RKO (cell line): ENCODE measurements at places on chromosomes 5 and 9.

- DNase-seq: peak; percentile 28
Observed at GRCh38 chr9:112569186-112569585, 82.6 kb downstream of the KIAA1958 start.

GRCh38 chr5:126052120-126052519 lies 371.1 kb upstream of the GRAMD2B start:
- no peak for DNase-seq

DNA sequence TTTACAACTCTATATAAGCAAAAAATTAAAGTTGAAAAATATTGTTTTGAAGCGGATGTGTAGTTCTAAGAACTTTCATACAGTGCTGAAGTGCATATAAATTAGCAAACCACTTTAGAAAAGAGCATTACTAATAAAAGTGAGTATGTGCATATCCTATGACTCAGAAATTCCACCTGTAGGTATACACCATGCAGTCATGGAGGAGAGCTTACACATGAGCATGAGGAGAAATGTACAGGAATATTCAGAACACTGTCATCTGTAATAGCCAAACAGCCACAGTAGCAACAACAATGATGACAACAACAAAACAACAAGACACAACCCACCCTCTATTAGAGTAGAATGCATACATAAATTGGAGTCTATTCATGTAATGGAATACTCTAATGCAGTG lies 138.2 kb upstream of the ARRDC3 start:
- peak; percentile 82 for DNase-seq

DNA sequence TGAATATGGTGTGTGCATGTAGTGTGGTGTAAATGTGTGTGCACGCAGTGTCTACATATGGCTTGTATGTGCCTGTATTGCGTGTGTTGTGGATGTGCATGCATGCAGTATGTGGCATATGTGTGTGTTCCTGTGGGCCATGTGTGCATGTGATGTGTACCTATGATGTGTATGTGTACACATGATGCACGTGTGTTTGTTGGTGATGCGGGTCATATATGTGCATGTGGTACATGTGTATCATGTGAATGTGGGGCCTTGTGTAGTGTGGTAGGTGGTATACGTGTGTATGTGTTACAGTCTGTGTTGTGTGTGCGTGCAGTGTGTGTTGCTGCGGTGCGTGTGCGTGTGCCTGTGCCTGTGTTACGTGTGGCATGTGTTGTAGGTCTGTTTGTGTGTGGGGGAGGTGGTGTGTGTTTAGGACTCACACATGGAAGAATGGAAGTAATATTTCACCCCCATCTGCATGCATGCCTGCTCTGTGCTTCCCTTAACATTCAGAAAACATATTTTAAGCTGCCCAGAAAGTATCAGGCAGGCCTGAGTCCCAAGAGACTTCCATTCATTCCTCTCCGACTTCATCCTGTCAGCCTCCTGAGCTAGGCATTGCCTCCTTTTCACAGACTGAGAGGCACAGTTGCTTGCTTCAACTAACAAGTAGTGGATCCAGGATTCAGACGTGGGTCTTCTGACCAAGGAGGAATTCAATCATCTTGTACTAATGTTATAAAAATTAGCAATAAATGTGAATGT lies 55.4 kb upstream of the RUFY1 start:
- DNase-seq: no peak

DNA sequence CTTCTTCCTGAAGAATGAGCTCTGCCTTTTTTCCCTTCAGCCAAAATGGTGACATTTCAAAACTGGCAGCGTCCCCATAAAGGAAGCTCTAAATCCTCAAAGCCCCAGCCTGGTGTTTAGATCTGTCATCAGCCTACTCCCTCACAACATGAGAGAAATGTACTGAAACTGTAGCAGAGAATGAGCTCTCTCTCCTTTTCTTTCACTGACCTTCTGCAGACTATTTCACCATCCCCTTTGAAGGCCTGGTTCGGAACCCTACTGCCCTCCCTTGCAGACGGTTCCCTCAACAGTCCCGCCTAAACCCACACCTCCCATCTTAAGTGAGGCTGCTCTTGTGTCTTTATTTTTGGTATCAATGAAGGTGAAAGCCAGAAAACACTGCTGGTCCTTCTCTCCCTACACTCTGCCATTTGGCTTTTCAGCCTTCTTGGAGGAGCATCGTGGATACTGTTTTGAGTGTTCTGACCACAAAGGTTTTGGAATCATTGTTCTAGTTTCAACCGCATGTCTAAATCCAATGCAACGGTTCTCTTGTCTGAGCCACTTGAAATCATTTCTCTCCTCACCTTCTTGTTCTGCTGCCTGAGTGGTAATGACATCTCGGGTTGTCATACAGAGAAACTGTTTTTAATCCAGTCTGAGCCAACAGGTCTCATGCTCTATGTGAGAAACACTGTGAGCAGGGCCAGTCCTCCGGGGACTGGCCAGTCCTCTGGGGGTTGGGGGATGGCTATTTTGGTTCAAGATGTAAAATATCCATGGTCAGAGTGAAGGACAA lies 39.0 kb downstream of the ITK start:
- no peak for DNase-seq

- DNase-seq: peak; percentile 90
Observed at GRCh38 chr9:72362680-72363139, 2.3 kb downstream of the ZFAND5 start.

DNA sequence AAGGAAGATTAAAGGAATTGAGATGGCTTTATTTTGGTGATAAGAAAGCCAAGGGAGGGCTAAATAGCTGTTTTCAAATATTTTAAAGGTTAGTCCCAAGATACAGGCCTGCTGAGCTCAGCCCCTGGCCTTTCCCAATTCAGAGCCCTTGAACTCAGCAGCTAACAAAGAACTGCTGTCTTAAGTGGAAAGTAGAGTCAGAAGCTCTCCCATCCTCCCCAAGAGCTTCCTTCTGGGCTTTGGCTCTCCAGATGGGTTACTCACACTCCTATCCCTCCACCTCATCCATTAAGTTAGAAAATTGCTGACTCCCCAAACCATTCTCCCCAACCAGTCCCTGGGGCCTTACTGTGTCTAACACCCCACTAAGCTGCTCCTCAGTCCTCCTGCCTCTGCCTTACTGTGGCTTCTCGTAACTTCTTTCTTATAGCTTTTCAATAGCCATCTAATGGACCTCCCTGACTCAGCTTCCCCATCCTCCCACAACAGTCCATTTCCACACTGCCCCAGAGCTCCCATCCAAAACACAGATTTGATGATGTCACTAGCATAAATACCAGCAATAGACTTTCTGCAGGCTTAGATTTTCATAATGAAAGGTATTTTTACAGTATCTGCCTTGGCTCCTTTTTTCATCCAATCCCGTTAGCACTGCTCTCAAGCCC lies 239.1 kb downstream of the ENC1 start:
- DNase-seq: no peak

GRCh38 chr9:84822589-84823233 lies 153.2 kb downstream of the NTRK2 start:
- no peak for DNase-seq

DNA sequence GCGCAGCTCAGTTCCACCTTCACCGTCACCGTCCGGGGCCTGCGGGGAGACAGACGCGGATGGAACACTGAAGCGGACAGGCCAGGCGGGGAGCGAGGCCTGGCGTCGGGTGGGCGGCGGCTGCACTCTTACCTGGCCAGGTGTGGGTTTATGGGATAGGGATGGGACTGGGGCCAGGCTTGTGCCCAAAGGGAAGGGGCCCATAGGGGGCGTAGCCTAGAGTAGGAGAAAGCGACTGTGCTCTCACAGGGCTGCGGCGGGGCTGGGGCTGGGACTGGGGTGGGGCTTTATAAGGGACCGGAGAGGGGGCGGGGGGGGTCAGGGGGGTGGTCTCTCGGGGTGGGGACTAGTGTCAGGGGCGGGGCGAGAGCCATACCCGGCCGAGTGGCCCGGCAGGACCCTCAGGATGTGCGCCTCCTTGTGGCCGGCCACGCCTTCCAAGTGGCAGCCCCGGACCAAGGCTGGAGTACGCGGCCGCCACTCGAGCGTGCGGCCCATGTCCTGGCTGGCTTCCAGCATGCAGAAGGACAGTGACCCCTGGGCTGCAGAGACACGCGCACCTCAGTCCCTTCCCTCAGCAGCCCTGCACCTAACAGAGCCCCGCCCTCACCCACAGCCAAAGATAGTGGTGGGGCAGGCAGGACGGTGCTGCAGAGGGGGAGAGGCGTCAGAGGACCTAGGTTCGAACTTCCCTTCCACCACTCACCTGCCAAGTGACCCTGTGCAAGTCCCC lies 22.8 kb downstream of the FPGS start:
- no peak for DNase-seq

- DNase-seq: no peak
Observed at GRCh38 chr9:19512103-19512832, 103.5 kb downstream of the ACER2 start.

DNA sequence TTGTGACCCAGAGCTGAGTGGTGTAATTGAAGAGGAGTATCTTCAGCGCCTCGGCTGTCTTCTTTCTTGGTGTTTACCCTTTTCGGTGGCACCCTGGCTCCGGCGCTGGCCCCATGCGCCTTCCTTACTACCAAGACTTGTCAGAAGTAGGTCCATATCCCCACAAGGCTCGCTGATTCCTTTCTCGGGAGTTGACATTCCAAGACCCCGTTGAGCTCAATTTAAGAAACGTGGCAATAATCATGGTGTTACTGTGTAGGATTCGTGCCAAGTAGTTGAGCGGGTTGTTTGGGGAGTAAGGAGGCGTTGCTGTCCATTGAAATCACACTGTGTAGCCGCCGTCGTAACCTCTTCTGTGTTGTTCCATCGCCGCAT lies 795 bp downstream of the NDUFAF2 start:
- peak; percentile 73 for DNase-seq

DNA sequence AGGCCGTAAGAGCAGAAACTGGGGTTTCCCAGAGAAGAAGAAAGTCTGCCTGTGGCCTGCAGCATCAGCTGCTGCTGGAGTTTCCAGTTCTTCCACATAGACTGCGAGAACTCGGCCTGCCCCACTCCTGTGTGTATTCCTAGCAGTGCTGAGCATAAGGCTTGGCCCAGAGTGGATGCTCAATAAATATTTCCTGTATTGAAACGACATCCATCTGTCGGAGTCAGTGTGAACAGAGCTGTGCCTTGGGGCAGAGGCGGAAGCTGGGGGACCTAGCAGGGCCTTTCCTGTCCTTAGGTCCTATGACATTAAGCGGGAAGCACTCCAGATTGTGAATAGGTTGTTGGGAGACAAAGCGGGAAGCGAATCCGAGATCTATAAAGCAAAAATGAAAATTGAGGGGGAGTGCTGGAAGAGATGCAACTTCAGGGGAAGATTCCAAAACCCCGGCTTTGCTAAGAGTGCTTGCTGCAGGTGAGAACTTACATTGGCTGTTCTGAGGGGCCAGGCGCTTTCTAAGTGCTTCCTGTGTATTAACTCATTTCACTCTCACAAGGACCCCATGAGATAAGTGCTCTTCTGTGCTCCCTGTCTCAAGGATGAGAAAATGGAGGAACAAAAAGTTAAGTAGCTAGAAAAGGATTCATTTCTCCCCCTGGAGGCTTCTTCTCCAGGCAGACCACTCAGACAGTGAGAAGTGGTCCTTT lies 76.1 kb upstream of the CXCL14 start:
- DNase-seq: no peak

GRCh38 chr5:149834246-149834855 lies 104.2 kb downstream of the PPARGC1B start:
- peak; percentile 61 for DNase-seq

- no peak for DNase-seq
Observed at GRCh38 chr9:9117866-9118265, 1318.3 kb upstream of the DMAC1 start.

- no peak for DNase-seq
Observed at GRCh38 chr5:64773533-64773932, 4.8 kb downstream of the CWC27 start.

DNA sequence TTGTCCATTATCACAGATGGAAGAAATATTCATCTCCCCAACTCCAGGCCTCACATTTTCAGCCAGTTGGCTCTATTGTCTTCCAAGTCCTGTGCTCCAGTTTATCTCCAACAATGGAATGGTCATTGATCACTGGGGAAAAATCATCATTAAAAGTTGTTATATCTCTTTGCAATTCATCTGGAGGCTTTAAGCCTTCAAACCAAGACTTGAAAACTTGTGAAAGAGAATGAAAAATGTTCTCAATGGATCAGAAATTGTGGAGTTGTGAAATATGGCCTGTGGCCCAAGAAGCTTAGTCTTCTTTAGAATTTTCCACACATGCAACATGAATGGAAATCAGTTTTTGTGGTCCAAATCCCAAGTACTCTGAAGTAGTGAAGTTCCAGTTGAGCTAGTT lies 569.6 kb downstream of the EBF1 start:
- DNase-seq: no peak

DNA sequence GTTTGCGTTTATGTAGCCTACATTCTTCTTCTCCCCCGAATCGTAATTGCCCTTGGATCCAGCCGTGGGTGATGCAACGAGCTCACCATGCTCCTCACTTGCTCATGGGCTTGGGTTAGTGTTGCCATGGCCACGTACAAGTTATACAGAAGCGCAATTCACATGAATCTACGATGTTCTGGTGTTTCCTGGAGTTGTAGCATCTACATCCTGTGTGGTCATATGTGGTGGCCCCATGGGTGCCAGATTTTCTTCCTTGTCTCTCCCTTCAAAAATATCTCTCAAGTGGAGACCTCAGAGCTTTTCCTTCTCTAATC lies 115.3 kb downstream of the TLE4 start:
- DNase-seq: no peak

- DNase-seq: no peak
Observed at GRCh38 chr9:124279531-124280175, 21.9 kb downstream of the NEK6 start.
